ENCODE measurements at places on chromosomes 12 and 14.

GRCh38 chr12:13816394-13816793 is 165.0 kb downstream of the GRIN2B start:
- DNase-seq: no peak

GRCh38 chr14:44955528-44955927 is 6.2 kb downstream of the KLHL28 start:
- no peak for DNase-seq

GRCh38 chr12:131725503-131725902 is 14.6 kb downstream of the SFSWAP start:
- no peak for DNase-seq

DNA sequence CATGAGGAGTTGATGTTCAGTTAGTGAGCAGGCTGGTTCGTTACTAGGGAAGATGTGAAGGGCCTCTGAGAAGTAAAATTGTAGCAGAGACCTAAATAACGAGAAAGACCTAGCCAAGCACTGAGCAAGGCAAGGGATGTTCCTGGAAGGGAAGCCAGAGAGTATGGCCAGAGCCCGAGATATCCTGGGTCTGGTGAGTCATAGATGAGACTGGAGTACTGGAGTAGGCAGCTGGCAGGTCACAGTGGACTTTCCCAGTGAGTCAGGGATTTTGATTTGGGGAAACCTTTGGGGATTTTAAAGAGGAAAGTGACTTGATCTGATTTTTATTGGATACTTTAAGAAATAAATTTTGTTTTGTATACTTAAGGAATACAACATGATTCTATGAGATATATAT is 369.0 kb downstream of the DIO2 start:
- DNase-seq: no peak

GRCh38 chr12:20602641-20603391 is 92.3 kb upstream of the SLCO1C1 start:
- no peak for DNase-seq

GRCh38 chr12:40105265-40105514 is 691 bp downstream of the SLC2A13 start:
- no peak for DNase-seq

DNA sequence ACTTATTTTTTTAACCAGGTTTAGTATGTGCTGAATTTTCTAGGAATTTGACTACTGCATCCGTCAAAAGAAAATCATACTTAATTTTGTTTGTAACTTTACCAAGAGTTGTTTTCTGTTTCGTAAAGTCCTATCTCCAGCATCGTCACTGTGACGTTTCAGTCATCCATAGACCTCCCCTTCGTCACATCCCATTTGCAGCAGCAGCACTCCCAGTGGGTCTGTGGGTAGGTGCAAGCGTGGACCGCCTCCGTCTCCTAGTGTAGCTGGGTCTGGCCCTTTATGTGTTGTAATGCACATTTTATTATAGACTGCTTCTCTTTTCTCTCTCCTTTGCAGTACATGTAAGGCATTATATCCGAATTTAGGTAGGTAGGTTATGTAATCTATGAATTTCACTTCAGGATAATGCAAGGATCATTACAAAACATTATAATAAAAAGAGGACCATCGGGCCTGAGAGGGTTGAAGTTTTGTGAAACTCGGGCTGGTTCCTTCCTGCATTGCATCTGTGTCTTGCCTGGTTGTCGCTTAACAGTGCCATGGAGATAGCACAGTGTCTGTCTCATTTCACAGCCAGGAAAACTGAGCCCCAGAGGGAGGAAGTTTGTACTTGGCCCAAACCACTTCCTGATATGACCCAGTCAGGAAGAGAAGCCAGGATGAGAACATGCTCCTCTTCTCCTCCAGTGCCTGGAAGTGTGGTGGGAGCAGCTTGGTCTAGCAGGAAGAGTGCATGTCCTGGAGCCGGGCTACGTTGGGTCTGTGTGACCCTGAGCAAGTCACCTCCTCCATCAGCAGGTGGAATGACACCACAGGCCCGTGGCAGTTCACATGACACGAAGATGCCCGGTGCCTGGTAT is 41.3 kb downstream of the EVL start:
- peak; percentile 60 for DNase-seq

DNA sequence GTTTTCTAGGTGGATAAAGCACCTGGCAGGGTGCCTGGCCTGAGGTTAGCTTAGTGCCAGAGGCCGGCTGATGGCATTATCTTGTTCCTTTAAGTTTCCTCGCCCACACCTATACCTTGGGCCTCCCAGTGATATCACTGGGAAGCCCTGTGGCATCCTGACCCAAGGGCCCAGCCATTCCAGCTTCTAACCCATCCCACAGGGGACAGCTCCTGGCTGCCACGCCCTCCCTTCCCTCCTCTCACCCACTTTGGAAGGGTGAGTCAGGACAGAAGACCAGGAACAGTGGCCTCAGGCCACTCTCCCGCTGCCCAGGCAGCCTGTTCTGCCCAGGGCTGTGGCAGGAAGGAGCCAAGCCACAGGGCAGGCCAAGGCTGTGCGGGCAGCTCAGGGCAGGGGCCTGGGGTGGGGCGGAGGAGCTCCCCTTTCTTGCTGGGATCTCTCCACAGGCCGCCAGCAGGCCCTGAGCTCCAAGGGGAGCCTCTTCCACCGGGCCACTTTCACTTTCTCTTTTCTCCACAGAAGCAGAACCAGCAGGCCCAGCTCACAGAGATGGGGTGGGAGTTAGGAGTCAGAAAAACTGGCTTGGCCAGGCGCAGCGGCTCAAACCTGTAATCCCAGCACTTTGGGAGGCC is 75.1 kb downstream of the IRF2BPL start:
- DNase-seq: peak; percentile 64

DNA sequence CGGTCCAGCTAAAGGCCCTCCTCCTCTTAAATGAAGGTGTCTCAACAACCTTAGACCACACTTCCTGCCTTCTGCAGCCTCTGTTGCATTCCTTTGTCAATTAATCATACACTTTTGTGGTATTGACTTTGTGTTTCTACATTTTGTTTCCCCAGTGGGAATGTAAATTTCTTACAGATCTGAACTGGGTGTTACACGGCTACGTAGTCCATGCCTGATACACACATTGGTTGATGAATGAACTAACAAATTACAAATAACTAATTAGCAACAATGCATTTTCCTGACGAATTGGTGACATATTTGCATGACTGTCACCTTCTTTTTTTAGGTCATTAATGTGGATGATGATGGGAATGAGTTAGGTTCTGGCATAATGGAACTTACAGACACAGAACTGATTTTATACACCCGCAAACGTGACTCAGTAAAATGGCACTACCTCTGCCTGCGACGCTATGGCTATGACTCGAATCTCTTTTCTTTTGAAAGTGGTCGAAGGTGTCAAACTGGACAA is 15.2 kb upstream of the CCT2 start:
- DNase-seq: no peak

All from CD4-positive, alpha-beta T cell treated with Interleukin-21 for 1 hour (primary cell).